ENCODE measurements at places on chromosomes 2 and 18. TPM values are rescaled to one million over a fixed set of nuclear protein-coding genes. Genes with fewer than 3 reads are reported as not detected.

Gene GPATCH11
- 6.0 TPM for total RNA-seq

Gene C2orf80
- total RNA-seq = not detected

Gene HRH4
- total RNA-seq = not detected

Gene SERPINB10
- total RNA-seq = not detected

Gene SDC1
- 266 TPM for total RNA-seq

Gene CRYGD
- total RNA-seq = not detected

Gene CHRND
- not detected for total RNA-seq

Measured in kidney (tissue), 22 donors.